NCI-H1694 (cell line): ENCODE measurements at places on chromosomes 1 and 21.

GRCh38 chr1:226984521-226985238 lies 44.6 kb downstream of the COQ8A start:
- peak; percentile 76 for DNase-seq

GRCh38 chr1:18320051-18320450 lies 160.7 kb upstream of the KLHDC7A start:
- no peak for DNase-seq

DNA sequence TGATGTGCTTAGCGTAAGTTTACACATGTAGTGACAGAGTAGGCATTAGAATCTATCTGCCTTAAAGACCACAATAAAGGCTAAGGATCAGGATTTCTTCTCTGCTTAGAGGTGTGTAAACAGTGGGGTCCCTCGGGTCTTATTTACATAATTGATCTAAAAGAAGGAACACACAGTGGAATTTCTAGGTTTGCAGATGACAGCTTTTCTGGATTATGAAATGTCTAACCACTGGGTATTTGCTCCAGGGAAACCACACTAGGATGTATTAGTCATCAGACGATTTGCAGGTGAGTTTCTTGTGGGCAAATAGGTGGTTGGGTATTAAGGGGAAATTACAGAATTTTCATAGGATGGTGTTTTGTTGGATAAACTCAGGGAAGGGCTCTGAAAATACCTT lies 5.8 kb downstream of the LRRC8D start:
- no peak for DNase-seq

DNA sequence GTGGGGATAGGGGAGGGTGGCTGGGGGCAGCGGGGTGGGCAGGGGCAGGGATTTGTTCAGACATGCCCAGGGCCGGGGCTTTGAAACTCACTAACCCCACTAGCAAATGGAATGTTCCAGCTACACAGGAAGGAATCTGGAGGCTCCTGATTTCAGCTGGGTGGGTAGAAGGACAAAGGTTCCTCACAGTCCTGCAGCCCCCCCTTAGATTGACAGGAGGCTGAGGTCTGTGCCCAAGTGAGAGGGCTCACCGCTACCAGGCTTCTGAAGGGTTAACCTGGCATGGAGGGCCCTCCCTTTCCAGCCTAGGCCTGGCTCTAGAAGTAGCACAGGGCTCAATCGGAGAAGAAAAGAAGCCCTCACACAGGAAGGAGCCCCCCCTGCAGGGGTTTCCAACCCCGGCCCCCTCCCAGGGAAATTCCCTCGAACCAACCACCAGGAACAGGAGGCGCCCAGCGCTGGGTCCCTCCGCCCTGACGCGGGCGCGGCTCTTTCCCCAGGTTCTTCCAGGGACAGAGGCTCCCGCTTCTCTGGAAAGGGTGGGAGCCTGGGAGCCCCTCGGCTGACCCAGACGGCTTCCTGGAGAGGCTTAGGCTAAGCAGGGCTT lies 3.3 kb downstream of the EPHA2 start:
- DNase-seq, result no peak

GRCh38 chr1:26579681-26580111 lies 50.1 kb downstream of the RPS6KA1 start:
- no peak for DNase-seq

DNA sequence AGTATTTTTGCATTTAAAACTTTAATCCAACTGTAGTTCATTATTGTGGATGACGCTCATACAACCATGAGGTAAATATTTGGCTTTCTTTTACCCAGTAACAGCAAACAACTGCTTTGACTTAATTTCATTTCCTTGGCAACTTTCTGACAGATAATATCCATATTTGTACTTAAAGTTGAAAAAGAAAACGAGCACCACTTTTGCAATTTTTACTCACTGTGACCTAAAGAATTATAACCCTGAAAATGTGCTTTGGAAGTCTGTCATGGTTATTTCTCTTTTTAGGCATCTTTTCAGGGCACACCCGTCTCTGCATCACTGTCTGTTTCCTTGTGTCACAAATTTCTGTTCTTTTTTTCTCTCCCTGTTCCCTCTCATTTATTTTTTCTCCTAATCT lies 918 bp upstream of the CD2 start:
- no peak for DNase-seq

DNA sequence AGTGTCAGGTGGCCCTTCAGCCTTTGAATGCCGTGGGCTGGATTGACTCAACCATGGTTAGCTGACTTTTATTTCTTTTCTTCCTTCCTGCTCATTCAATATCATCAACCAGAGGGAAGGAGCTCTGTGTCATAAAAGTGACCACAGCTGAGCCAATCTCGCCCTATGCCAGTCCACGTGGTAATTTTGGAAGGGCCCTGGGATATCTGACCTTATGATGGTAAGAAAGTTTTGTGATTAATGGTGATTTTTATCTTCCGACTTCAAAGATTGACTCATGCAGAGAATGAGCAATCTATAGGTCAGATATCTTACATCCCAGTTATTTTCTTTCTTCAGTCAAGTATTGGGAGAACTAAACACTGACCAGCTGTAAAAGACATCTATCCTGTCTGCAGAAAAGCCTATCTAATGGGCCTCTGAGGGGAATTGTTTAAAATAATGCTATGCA lies 170.3 kb downstream of the ZC3H11B start:
- DNase-seq, result no peak

- DNase-seq, result no peak
Measured at GRCh38 chr1:233197940-233198339, 97.6 kb downstream of the PCNX2 start.

- DNase-seq, result peak; percentile 71
Measured at GRCh38 chr1:111769517-111770146, 13.9 kb downstream of the DDX20 start.

DNA sequence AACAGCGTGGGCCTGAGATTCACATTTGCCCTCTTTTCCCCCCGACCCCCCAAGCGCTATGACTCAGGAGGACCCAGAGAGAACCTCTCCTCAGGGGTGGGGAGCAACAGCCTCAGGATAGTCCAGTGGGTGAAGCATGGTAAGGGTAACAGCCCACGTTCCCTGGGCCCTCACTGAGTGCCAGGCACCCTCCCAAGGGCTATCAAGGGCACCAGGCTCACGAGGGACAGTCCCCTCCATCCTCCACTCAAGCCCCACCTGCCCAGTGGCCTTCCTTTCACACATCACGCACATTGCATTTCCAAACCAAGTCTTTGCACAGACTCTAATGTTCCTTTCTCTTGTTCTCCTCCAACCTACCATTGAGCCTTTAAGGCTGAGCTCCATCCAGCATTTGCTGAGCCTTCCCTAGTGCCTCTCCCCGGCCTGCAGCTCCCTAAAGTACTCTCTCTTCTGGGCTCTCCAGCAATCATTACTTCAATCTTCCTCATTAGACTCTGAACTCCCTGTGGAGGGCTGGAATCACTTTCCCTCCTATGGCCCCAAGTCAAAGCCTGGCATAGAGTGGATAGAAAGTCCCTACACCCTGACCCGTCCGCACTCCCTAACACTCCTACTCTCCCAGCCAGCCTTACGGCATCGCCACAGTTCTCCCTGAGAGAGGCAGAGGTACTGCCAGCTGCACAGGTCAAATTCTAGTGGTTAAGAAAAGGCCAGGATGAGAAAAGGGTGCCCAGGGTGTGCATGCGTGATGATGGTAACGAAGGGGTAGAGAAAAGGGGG lies 1.0 kb downstream of the AKR7A2 start:
- DNase-seq, result no peak

GRCh38 chr1:71657891-71658679 lies 577.2 kb upstream of the ZRANB2 start:
- peak; percentile 74 for DNase-seq

DNA sequence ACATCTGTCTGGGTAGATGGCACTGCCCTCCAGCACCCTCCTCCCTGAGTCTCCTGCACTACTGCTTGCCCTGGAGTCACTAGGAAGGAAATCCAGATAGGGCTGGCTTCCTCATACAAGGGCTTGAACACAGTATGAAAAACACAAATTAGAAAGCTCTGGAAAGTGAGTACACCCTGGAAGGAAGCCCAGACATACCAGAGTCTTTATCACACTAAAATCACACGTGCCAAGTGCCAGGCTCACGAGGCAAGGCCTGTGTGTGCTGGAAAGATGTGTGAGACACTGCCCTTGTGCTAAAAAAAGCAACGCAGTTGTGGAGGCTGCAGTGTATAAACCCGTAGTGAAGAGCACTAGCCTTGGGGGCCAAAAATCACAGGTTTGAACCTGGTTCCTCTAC lies 28.3 kb upstream of the S100A7 start:
- no peak for DNase-seq

DNA sequence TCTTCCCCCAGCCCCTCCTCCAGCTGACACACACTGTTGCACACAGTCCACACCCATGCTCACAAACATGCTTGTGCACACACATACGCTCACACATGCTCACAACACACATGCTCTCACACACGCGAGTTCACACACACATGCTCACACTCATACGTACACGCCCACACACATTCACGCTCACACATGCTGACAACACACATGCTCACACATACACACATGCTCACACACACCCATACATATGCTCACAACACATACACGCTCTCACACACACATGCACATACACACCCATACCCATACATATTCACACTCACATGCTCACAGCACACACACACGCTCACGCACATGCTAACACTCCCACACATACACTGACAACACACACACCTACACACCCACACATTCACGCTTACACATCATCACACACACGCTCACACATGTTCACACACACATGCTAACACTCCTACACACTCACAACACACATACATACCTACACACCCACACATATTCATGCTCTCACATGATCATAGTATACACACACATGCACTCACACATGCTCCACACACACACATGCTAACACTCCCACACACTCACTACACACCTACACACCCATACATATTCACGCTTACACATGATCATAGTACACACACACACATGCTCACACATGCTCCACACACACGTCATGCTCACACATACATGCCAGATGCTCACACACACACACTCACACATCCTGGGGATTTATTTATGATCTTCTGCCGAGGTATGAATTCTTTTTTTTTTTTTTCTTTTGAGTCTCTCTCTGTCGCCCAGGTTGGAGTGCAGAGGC lies 10.7 kb downstream of the DRAXIN start:
- no peak for DNase-seq

- DNase-seq, result no peak
Measured at GRCh38 chr1:150089846-150090520, 22.4 kb downstream of the VPS45 start.

- peak; percentile 92 for DNase-seq
Measured at GRCh38 chr1:25796811-25797458, 3.1 kb upstream of the SELENON start.

DNA sequence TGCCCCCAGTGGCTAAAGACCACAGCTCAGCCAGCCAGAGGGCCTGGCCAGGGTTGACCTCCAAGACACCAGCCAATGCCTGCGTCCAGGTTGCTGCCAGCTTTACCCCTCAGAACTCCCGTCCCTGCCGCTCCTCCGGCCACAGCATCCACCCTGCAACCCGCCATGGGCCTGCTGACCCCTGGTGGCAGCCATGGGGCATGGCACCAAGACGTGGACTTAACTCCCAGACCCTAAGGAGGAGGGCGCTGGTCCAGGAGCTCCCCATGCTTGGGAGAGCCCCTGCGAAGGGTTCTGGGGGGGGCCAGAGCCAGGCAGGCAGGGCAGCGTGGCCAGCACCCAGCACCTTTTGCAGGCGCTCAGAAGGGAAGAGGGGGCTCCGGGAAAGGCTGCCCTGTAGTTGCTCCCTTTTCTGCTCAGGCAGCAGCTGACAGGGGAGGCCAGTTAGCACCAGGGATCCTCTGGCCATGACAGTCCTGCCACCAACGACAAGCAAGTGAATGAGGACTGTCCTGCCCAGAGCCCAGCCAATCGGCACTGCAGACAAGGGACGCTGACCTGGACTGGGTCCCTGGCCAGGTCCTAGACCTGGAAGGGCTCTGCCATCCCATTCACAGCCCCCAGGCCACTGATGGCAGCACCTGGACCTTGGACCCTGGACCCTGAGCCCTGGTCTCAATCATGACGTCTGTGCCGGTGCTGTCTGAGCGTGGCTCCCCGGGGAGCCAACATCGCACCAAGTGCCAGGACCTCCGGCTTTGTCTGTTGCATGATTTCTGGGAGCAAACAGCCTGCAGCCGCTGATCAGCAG lies 246.2 kb downstream of the NPHP4 start:
- DNase-seq, result peak; percentile 11

GRCh38 chr1:33010932-33011731 lies 25.6 kb downstream of the AK2 start:
- DNase-seq, result no peak

- DNase-seq, result no peak
Measured at GRCh38 chr1:228147151-228147693, 2.5 kb upstream of the GJC2 start.

DNA sequence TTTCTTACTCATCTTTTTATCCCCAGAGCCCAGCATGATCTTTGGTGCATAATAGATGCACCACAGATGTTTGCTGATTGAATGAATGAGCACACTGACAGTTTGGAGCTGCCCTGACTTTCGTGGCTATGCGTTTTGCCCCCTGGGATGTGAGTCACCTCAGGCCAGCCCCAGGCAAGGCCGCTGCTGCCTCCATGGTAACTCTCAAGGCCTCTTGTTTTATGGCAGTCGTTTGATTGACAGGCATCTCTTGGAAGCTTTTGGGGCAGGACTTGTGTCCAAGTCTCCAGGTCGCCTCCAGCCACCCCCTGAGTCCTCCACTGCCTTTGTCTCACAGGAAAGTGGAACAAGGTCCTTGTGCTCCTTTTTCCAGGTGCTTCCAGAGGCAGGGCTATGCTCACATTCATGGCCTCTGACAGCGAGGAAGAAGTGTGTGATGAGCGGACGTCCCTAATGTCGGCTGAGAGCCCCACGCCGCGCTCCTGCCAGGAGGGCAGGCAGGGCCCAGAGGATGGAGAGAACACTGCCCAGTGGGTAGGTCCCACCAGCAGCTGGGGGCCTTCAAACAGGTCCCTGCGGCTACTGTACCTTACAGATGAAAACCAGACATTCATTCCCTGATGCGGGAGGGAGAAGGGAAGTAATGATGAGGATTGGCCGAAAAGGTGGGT lies 11.2 kb downstream of the PSEN2 start:
- no peak for DNase-seq

- DNase-seq, result no peak
Measured at GRCh38 chr1:70887936-70888335, 159.7 kb downstream of the PTGER3 start.

DNA sequence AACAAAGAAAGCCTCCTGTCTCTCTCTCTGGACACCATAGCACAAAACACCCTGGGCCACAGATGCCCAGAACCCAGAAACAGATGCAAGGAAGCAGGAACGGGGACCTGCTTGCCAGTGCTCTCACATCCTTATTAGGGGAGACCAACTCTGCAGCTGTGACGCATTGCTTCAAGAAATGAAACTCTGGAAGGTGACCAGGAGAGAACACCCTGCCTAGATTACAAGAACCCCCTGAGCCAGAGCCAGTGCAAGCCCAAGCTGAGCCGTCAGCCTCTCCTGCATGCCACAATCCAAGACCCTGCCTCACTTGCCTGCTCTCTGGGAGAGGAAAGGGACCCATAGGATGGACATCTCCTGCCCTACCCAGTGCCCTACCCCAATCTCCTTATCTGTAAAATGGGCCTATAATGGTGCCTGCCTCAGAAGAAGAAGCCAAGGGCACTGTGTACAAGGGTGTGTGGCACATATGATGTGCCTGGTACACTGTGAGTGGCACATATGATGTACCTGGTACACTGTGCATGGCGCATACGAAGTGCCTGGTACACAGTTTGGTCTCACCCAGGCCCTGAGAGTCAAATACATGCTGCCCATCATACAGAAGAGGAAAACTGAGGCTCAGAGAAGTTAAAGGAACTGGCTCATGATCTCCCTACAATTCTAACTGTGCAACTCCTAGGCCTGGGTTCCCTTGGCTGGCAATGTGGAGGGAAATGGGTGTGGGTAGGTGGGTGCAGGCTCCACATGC lies 16.8 kb upstream of the FAM131C start:
- DNase-seq, result no peak

- DNase-seq, result no peak
Measured at GRCh38 chr21:46109313-46110221, 11.7 kb downstream of the COL6A2 start.
